ENCODE measurements at places on chromosomes 1 and 21.

GRCh38 chr1:116900471-116901365, 9.0 kb upstream of the PTGFRN start:
- DNase-seq: no peak

DNA sequence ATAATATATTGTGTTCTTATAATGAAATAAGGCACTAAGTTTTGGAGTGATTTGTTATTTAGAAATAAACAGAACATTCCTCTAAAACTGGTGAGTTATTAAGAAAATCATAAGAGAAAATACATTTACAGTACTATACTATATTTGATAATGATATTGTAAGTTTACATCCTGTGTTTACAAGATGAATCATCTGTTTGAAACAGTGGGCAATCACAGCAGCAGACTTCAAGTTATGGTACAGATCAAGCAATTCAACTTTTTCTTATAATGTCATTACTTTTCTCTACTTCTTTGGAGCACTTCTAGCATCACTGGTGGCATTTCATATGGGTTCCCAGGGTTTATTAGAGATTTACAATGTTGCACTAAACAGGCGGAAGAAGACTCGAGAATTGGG, 86.5 kb upstream of the BRINP3 start:
- DNase-seq: no peak

DNA sequence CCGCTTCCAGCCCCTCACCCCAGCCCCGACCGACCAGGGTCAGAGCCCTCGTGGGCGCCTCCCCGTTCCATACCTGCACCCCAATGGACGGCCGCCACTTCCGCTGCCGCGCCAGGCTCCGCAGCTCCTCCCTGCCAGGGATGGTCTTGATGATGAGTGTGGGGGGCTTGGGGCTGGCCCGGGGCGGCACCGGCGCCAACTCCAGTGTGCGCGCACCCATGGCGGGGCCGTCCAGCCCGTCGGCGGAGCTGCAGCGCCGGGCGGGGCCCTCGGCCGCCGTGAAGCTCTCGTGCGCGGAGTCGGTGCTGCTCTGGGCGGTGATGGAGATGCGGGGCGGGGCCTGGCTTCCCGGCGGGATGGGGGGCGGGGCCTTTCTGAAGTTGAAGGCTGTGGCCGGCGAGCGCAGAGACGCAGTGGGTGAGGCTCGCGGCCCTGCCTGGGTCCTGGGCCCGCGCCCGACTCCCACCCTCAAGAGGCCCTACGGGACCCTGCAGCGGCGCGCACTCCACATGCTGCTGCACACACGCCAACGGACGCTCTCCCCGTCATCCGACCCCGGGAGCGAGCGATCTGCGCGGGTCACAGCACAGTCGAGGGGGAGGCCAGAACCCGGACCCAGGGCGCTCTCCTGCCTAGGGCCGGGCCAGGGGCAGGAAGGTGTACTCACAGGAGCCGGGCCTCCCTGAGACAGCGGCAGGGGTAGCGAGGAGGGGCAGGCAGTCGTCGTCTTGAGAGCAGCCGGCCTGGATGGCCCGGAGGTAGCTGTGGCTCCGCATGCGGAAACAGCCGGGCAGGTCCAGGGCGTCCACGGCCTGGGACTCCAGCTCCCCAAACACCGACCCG, 26.1 kb upstream of the SMIM12 start:
- DNase-seq: no peak

DNA sequence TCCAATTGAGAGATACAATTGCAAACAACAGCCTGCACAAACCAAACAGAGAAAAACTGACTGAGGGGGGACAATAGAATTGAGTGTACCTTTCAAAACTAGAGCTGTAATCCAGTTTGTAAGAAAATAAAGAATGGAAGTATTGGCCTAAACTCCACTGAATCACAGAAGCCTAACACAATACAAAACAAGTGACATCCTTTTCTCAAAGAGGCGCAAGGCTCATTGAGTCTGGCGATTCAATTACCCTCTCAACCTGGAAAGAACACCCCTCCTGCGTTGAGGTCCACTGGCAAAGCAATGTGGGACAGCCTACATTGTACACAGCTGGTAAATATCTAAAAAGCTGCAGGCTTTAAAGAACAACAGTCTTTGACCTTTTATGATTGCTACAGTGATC, 182.6 kb downstream of the DPYD start:
- no peak for DNase-seq

- no peak for DNase-seq
Observed at GRCh38 chr21:25462517-25462971, 144.7 kb downstream of the MRPL39 start.

DNA sequence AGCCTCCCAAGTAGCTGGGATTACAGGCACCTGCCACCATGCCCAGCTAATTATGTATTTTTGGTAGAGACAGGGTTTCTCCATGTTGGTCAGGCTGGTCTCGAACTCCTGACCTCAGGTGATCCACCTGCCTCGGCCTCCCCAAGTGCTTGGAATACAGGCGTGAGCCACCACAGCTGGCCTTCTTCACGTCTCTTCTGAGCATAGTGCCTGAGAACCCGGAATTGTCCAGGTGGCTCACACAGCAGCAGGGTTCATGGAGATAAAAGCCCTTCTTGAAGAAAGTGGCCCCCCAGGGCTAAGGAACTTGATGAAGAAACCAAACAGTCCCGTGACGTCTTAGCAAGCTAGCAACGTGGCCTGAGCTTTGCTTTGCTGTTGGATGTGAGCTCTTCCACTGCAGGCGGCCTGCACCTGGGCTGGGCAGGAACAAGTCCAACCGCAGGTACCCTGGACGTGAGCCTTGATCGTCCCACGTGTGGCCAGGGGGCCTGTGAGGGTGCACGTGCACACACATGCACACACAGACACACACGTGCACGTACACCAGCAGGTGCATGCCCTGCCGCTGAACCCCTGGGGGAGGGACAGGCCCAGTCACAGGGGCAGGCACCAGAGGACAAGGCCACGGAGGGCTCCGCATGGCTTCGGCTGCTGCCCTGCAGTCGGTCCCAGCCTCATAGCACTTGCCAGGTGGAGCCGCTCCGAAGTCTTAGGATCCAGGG, 23.4 kb upstream of the TRAPPC10 start:
- DNase-seq: no peak

DNA sequence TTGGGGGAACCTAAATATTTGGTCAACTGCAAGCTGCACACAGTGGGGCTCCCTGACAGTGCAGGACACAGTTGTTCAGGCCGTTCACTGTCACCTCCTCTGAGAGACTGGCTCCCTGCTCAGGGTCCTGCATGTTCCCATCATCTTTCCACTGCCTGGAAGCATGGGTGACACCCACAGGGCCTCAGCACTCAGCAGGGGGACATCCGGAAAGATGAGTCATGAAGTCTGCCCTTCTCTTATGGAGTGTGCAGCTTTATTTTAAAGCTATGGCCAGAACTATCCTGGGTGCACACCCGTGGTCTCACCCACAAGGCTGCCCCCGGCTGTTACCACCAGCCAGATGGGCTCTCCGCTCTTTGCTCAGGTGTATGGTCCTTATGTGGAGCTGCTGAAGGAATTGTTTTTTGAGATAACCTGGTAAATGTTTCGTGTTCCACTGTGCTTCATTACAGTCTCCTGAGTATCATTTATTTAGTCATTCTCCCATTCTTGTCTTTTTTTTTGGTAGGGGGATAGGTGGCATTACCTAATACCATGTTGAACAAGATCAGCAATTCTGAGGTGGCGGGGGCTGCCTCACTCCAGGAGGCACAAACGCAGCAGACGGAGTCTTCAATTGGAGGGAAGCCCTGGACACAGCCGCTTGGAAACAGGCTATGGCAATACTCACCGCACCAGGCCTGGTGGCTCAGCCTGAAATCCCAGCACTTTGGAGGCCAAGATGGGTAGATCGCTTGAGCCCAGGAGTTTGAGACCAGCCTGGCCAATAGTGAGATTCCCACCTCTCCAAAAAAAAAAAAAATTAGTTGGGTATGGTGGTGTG, 14.3 kb downstream of the TRIM11 start:
- DNase-seq: no peak

- no peak for DNase-seq
Observed at GRCh38 chr1:161805399-161806197, 39.5 kb downstream of the ATF6 start.

GRCh38 chr1:118223426-118223825, 38.4 kb upstream of the SPAG17 start:
- no peak for DNase-seq

- DNase-seq: no peak
Observed at GRCh38 chr1:220976390-220976789, 97.1 kb downstream of the HLX start.

DNA sequence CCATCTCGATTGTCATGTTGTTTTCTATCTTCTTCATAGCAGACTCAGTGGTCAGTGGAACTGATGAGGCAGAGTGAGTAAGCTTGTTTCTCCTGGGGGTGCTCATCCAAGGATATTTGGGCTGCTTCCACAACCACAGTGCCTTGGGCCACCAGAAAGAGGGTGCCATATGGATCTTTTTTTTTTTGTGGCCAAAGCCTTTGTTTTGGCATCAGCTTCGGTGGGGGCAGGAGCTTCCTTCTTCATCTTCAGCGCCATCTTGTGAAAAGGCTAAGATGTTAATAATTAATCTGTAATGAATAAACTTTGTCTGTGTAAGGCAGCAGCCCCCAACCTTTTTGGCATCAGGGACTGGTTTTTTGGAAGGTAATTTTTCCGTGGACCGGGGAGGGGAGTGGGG, 6.6 kb upstream of the PLPP3 start:
- no peak for DNase-seq

DNA sequence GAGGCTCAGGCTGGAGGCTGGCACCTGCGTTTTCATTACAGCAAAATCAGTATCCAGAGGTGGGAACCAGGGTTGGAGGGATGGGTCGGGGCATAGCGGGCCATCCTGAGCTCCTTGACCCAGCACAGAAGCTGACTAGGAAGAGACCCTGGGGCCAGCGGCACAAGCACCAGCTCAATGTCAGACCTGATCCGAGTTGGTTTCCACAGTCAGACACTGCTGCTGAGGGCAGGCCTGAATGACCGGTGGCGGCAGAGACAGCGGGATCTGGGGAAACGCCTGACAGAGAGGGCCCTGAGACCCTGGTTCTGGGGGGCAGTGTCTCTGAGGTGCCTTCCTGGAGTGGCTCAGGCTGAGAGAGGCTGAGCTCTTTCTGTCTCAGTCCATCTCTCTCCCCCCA, 162.0 kb upstream of the C1orf174 start:
- DNase-seq: no peak

DNA sequence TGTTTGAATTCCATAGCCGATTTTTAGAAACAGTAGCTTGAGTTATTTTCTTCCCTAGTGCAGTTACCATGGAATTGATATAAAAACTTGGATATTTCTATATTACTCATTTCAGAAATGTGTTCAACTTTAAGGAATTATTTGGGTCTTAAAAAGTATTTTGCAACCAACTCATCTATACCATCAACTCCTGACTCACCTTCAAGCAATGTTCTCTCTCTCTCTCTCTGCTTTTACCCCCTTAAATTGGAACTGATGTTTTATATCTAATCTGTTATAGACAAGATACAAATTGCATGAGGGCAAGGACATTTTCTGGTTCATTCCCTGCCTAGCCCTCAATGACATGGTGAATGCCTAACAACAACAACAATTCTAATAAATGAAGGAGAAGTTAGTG, 214.7 kb upstream of the NRIP1 start:
- no peak for DNase-seq

DNA sequence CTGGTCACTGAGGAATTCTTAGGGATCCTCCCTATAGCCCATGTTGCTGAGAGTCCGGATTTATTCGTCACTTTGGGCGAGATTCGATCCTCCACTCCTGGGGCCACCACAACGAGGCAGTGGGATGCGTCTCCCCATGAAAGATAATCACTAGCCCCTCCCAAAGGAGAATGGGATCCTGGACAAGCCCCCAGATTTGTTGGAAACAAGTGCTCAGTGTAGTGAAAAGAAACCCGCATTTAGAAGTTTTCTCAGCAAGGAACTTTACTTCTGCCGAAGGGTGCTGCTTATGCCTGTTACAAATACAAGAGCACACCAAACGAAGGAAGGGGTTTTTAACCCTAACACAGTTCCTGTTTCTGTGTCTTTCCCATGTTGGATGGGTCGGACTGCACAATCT, 83.3 kb downstream of the ZFYVE9 start:
- DNase-seq: no peak

GRCh38 chr21:44681861-44682579, at the start of gene KRTAP12-1:
TSS of gene KRTAP12-1 (minus strand) at chr21:44682163. CDS start at chr21:44682123, 40 bp downstream.
- no peak for DNase-seq

DNA sequence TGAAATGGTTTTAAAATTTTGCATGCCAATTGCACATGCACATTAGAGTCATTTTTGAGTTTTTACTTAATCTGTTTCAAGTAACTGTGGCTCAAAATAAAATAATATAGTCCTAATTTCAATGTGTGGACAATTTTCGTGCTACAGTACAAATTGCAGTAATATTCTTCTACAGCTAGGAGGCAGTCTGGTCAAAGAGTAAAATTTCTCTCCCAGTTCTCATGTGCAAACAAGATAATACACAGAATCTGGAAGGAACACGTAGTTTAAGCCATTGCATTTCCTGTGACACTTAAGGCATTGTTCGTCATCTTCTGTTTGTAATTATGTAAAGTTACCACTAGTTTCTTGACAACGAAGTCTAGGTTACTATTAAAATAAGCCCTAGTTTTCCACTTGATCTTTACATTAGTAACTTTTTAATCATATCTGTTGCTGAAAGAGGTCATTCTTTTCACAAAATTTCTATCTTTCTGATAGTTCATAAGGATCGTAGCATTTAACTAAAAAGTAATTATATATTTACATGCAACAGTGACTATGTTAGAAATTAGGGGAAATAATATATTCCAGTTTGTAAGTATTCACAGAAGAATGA, 28.9 kb downstream of the ODR4 start:
- peak; percentile 13 for DNase-seq

GRCh38 chr1:227940791-227941241, 6.9 kb downstream of the WNT9A start:
- DNase-seq: no peak

GRCh38 chr1:219587801-219588561, 24.9 kb downstream of the ZC3H11B start:
- no peak for DNase-seq

DNA sequence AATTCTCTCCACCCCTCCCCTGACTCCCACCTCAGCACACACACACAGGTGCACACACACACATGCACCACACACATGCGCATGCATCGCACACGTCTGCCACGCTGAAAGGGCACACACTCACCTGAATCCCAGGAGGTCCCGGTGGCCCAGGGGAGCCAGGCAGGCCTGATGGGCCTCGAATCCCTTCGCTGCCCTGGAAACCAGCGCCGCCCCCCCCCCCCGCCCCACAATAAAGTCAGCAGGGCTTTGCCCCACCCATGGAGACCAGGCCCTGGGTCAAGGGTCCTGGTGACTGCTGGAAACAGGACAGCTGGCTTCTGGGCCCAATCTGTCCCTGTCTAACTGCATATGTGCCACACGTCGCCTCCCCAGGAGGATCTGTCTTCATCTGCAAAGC, 17.8 kb upstream of the PEF1 start:
- DNase-seq: no peak

- no peak for DNase-seq
Observed at GRCh38 chr1:206447792-206448191, 22.5 kb upstream of the IKBKE start.

DNA sequence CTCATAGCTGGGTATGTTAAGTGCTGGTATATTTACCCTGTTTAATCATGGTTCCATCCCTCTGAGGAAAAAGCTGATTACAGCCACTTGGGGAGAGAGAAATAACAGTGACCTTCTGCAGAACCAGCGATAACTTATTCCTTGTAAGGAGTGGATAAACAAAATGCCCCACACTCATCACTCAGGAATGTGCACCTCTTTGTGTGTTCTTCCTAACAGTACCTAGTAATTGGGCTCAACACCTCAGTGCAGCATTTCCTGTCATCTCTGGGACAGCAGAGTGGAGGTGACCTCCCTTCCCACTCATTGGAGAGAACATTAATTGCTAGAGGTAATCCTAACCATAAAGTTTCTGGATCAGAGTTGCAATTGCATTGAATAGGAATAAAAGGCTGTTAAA, 112.5 kb upstream of the F3 start:
- no peak for DNase-seq

Data from smooth muscle cell of the brain vasculature (primary cell).